ENCODE measurements at places on chromosomes 1 and 21.

DNA sequence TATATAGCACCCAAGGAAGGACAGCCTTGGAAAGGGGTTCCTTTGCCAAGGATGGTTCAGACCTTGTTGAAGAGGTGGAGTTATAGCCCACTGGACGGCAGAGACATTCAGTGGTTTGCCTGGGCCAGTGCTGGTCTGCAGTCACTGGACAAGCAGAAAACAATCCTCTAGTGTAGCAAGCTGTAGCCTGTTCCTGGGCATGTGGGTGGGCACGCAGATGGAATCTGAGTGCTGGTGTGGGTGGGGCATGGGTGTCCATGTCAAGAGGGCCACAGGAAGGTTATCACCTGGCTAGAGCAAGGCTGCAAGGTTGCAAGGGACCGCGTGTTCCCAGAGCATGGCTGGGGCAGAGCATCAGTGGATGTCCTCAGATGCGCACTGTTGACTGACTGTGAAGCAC lies 244.7 kb downstream of the PTPRU start:
- no peak for DNase-seq

DNA sequence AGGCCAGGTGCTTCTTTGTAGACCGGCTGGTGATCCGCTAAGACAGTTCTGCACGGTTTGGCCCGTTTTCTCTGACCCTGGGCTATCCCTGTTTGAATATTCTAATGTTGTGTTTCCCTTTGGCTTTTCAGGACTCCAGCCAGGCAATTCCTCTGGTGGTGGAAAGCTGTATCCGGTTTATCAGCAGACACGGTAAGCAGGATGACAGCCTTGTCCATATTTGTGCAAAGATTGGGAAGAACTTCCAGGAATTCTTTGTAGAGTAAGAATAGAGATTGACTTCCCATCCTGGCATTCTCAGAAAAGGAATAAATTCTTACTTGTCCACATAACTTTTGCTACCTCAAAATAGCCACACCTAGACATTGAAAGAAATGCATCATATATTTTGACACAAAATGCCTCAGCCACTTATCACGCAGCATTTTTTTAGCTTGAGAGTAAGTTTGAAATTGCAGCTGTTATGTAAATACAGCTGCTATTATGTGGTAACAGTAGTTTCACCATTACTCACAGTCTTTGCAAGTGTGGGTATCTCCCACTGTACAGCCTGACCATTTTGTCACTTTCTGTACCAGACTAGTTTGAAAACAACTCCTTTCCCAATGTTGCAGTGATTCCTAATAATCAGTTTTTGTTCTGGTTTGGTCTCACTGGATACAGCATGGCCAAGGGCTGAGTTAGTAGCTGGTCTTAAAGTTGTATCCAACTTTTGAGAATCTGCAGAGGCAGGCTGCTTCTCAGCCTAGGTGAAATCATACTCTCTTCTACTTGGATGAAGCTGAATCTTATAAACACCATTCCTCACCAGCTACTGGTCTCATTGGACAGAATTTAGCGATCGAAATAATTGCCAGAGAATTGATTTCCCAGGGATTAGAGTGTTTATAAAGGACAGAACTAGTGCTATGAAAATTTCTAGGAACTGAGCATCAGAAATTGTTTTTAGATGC lies 40.0 kb upstream of the IKBKE start:
- DNase-seq = no peak

DNA sequence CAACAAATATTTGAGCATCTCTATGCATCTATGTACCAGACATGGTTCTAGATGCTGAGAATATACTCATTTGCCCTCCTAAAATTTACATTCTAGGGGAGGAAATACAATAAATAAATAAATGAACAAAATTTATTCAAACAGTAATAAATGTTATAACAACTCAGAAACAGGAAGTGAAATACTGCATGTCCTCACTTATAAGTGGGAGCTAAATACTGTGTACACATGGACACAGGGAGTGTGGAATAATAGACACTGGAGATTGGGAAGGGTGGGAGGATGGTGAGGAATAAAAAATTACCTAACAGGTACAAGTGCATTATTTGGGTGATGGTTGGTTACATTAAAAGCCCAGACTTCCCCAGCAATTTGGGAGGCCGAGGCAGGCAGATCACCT lies 4.3 kb downstream of the COA7 start:
- no peak for DNase-seq

DNA sequence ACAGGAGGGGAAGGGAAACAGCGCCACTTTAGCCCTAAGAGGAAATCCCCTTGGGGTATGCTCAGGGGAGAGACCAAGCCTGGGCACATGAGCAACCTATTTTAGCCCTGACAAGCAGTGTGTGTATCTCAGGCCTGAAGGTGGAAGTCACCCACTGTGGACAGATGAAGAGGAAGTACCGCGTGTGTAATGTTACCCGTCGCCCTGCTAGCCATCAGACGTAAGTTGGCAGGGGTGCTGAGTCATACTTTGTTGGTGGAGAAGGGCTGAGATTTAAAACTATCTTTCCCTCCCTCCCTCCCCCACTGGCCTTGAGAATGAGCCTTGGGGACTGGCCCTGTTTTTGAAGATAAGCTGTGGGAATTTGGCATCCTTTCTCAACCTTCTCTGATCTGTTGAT lies 11.2 kb downstream of the AGO1 start:
- no peak for DNase-seq

DNA sequence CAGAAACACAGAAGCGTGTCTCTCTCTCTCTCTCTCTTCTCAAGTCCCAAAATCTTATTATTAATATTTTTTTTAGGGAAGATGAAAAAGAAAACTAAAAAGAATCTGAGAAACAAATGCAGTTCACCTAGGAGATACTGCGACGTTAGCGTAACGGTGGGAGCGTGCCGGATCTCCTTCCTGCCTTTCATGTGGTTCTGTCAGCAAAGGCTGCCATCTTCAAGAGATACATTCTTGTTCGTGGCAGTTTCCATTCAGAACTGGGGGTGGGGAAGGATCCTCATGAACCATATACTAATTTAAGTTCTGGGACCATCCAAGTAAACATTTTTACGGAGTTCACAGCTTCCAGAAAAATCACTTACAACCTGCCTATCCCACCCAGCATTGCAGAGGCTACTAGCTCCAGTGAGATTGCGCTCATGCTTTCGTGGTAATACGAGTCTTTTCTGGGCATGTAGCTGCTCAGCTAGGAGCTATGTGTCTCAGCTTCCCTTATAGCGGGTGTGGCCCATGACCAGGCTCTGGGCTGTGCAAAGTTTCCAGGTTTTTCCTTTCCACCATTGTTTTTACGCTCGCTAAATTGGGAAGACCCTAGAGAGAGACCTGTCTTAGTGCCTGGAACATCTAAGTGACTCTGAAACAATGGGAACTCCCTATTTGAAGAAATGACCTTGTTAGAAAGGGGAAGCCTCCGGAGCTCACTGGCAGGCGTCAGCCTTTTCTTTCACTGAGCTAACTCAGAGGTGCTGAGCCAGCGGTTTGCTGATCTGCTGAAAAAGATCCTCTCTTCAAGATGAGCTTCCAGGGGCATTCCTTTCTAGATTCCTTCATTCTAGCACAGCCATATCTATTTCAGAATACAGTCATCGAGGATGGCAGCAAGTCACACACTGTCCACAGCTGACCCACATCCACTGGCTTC lies 17.3 kb downstream of the SLAMF1 start:
- no peak for DNase-seq

- DNase-seq = no peak
These were observed 18.2 kb downstream of the VAV3 start for GRCh38 chr1:107946794-107947193.

DNA sequence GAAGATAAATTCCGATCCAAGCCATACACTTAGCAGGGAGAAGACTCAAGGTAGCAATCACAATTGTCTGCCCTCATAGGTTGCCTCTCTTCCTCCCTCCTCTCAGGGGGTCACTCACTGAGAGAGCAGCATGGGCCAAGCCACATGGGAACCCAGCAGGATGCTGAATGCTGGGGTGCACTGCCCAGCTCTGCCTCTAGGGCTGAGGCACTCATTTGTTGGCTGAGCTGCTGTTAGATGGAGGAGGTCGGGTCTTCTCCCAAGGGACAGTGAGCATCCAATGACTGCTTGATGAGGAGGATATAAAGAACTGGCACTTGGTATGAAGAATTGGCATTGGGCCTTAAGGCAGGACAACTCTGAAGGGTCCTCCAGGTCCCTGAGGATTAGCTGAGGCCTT lies 418.8 kb downstream of the SIPA1L2 start:
- no peak for DNase-seq
